ENCODE measurements at places on chromosomes 4 and X. TPM values are rescaled to one million over a fixed set of nuclear protein-coding genes. Genes with fewer than 3 reads are reported as not detected.

The P2RY10 gene
- not detected for total RNA-seq

The MRFAP1L1 gene
- 44.6 TPM for total RNA-seq

The SPARCL1 gene
- not detected for total RNA-seq

The UVSSA gene
- 36.3 TPM for total RNA-seq

The MSANTD1 gene
- 0.85 TPM for total RNA-seq

The SLC6A14 gene
- total RNA-seq = not detected

The MAGEA2 gene
- not detected for total RNA-seq

The CENPI gene
- 6.0 TPM for total RNA-seq

The FAM149A gene
- 4.1 TPM for total RNA-seq

The DMRTC1 gene
- not detected for total RNA-seq

Measured in hair follicle dermal papilla cell (primary cell).